ENCODE measurements at places on chromosomes 4 and X. TPM values are rescaled to one million over a fixed set of nuclear protein-coding genes. Genes with fewer than 3 reads are reported as not detected.

Gene OPHN1
- 8.9 TPM for total RNA-seq

Gene WDR17
- total RNA-seq = under 0.01 TPM

Gene HEPH
- total RNA-seq = 0.47 TPM

Gene GPR50
- not detected for total RNA-seq

Gene GPR173
- 4.0 TPM for total RNA-seq

Gene USP17L27
- total RNA-seq = not detected

Gene SMR3B
- not detected for total RNA-seq

Gene KLHL15
- 3.4 TPM for total RNA-seq

Gene NDNF
- total RNA-seq = not detected

Gene CDKL2
- under 0.01 TPM for total RNA-seq

Gene CRLF2
- not detected for total RNA-seq
